ENCODE measurements at places on chromosomes 5 and 9.

DNA sequence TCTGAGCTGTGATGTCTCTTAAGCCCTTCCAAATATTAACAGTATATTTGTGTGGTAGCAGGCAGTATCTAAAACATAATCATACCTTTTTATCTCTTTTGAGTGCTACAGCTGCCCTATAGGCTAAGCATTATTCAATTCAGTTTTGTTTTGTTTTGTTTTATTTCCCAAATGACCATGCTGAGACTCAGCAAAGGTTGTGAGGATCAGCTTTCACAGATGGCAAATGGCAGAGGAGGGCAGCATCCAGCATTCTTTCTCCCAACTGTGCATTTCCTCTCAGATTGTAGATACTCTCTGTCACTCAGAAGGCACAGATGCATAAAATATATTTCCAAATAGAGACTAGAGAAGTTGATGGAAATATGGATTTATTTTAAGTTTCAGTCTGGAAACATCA lies 90.7 kb downstream of the DAPK1 start:
- DNase-seq = no peak

GRCh38 chr9:1231998-1232919 lies 182.1 kb downstream of the DMRT2 start:
- no peak for DNase-seq

DNA sequence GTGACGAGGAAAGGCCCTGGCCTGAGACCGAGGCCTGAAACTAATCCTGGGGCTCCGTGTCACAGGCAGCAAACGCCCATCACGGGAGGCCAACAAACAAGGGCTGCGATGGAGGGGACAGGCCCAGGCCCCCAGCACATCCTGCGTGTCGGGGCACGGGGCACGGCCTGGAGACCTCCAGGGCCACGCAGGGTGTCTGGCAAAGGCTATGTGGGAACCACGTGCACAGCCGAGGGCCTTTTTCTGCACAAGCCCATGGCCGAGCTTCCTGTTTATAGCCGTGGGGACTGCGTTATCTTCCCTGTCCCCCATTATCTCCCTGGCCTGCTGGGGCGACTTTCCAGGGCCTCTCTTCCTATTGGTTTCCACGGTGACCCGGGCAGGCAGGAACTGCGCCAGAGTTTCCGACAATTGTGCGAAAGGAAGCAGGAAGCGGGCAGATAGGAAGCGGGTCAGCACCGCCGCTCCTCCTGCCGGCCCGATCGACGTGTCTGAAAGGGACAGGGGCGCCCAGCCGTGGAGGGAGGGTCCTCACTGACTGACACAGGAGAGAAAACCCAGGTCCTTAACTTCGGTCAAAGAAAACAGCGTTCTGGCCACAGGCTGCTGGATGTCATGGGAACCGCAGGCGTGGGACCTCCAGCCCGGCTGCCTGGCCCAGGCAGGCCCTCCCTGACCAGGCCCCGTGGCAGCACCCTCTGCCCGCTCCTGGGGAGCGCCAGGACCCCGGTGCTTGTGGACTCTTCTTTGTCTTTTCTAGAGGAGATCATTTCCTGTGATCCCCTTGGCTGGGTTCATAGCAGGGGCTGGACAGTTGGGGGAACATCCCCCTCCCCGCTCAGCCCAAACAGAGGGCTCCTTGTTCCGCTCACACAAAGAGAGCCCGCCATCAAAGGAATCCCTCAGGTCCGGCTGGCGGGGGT lies 29.1 kb upstream of the SEC16A start:
- no peak for DNase-seq

GRCh38 chr9:89175828-89176261 lies 2.8 kb downstream of the SHC3 start:
- no peak for DNase-seq

- no peak for DNase-seq
These were observed 31.9 kb upstream of the IL12B start for GRCh38 chr5:159362220-159362619.

- no peak for DNase-seq
These were observed 53.4 kb upstream of the ROR2 start for GRCh38 chr9:92003308-92004044.

DNA sequence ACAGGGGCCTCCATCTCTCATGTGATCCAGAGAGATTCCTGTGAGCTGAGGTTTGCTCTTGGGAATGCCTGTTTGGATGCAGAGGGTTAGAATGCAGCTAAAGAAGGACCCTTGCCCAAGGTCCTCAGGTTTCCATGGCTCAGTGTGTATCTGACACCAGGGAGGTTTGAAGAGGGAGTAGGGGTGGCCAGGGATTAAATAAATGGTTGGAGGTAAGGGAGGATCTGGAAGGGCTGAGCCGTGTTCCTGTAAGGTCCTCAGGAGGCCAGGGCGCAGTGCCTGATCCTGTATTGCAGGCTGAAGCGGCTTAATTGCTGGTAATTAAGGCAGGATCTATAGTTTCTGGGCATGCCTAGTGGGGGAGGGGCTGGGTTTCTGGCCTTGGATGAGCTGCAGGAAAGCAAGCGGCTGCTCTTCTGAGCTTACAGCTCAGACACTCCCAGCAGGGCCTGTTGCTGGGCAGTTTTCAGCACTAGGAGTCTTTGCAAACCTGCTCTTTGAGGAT lies 41.5 kb upstream of the MAP1B start:
- no peak for DNase-seq

DNA sequence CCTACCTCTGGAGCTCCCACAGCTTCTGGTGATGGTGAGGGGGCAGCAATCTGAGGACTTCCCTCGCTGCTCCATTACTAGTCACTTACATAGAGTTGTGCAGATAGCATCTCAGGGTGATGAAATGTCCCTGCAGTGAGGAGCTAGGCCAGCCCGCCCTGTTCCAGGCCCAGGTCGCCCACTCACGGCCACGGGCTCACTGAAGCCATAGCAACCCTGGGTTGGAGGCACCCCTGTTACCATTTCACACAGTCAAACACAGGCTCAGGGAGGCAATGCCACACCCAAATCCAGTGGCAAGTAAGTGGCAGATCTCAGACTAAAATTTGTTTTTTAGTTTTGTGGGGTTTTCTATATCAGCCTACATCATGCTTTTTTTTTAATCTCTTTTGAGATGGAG lies 19.6 kb downstream of the SH2D3C start:
- no peak for DNase-seq

GRCh38 chr9:135505406-135506187 lies 5.1 kb downstream of the MRPS2 start:
- no peak for DNase-seq

DNA sequence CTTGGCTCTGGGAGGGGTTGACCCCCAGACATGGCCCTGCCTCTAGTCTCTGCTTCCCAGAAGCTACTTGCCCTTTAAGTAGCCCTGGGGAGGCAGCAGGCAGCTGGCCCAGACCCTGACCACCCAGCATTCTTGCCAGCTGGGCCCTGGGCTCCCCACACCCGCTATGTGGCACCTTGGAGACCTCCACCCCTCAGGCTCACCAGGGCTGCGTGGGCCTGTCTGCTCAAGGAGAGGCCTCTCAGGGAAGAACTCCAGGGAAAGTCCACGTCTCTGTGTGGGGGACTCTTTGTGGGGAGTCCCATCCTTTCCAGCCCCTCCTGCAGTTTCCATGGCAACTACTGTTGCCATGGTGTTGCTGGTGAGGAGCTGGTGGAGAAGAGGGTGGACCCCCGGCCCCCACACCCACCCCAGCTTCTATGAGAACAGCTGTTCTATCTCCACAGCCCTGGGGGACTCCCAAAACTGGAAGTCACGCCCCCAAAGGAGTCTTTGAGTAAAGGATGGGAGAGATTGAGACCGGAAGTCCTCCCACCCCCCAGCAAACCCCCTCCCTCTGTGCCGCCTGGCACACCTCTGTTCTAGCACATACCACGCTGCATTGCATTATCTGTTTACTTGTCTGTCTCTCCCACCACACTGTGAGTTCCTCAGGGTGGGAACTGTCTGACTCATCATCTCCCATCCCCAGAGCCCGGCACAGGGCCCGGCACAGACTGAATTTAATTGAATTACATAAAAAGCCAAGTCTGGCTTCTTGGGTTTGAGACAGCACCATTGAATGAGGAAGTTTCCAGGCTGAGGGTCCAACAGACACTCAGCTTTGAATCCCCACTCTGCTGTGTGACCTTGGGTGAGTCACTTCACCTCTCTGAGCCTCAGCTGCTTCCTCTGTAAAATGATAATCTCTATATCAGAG lies 12.6 kb downstream of the DNM1 start:
- no peak for DNase-seq
